ENCODE measurements at places on chromosomes 12 and 14.
A peak's percentile ranks its signal among the peaks of the same experiment; 100 is the strongest.

DNA sequence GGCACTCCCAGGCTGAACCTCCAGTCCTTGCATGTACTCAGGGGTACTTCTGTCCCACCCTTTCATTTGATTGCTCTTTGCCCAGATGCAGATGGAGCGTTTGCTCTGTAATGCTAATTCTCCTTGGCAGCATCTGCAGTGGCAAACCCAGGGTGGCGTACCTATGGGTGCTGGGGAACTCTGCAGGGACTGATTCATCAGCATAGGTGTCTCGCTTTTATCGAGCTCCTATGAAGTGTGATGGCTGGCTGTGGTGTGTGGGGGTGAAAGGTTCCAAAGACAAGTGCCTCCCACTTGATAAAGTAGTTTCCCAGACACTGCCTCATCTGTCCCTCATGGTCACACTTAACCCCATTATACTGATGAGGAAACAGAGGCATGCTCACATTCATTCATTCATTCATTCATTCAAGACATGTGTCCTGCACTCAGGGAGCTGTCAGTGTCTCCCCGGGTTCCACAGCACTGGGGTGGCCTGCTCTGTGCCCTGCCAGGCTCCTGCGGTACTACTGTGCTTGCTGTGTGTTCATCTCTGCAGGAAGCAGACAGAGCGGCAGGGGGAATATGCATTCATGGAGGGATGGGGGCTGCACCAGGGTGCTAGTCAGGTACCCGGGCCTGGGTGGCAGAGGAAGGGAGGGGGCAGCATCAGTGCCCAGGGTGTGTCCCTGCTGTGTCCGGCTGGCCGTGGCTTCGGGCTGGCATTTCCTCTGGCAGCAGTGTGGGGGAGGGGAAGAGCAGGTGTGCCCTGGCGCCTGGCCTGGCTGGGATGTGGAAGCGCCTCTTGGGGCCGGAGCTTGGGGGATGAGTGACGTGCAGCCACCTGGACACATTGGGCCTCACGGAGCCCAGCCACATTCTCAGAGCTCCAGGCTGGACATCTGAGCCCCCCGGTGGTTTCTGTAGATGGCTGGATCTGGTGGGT lies 110.9 kb downstream of the TSPAN9 start:
- DNase-seq, result no peak

DNA sequence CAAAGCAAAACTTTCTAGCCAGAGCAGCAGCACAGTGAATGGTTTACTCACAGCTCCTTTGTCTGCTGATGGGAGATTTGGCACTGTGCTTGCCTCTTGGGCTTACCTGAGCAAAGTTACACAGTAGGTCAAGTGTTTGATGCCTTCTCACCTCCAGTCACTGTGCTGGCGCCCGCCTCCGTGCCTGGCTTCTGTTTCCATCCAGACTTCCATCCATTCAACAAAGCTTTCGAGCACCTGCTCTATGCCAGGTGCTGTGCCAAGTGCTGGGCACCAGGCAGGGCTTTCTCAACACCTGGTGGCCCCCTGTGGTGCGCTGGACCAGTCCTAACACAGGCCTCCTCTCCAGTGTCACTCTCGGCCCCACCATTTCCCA lies 199.2 kb upstream of the EEA1 start:
- no peak for DNase-seq

- DNase-seq, result peak; percentile 37
These were observed 61.7 kb upstream of the DLK1 start for GRCh38 chr14:100664841-100665510.

- DNase-seq, result peak; percentile 47
These were observed 45.4 kb downstream of the ATG14 start for GRCh38 chr14:55366271-55366670.

DNA sequence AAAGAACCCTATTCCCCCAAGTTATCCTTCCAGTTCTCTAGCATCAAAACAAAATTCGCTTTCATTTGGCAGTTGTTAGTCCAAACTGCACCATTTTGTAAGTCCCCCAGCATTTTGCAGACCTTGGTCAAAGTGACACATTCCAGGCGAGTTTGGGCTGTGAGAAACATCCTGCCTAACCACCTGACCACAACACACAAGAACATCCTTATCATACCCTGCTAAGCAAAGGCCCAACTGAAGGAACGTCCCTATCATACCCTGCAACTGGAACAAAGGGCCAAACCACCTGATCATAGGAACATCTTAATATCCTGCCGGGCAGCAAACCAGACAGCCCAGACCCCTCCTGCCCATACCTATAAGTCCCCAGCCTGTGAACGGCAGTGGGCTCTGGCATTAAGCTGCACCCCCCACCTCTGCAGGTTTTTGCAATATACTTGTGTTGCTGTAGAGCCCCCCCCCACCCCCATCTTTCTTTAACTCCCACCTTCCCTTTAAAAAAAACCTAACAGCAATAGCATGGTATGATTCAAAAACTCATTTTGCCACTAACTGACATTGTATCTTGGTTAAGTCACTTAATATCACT lies 2.7 kb downstream of the PCNX4 start:
- no peak for DNase-seq

DNA sequence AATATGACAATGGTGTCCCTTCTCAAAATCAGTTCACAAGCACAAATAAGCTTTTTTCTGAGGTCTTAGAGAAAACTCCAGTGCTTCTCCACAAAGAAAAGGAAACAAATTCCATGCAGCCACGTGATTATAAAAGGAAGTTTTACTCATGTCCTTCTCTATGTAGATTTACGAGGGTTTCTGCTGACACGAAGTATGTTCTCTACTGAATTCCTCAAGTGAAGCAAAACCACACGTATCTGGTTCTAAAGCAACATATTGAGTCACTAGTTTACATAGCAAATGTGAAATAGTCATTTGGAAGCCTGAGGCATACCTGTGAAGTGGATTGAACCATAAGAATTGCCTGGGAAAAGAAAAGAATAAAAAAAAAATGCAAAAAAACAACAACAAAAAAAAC lies 31.9 kb downstream of the BMP4 start:
- peak; percentile 88 for DNase-seq

- no peak for DNase-seq
These were observed 2.5 kb downstream of the HNF1A start for GRCh38 chr12:120980800-120981368.

DNA sequence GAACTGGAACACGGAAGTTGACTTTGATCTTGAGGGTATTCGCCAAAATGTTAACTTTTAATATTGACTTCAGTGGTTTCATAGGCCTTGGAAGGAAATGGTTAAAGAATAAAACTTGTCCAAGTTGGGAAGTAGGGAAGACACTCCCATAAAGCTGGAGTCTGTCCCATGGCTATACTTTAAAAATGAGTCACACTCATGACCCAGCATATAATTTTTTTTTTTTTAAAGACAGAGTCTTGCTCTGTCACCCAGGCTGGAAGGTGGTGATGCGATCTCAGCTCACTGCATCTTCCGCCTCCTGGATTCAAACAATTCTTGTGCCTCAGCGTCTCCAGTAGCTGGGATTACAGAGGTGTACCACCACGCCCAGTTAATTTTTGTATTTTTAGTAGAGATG lies 19.6 kb downstream of the TMPRSS12 start:
- peak; percentile 28 for DNase-seq

DNA sequence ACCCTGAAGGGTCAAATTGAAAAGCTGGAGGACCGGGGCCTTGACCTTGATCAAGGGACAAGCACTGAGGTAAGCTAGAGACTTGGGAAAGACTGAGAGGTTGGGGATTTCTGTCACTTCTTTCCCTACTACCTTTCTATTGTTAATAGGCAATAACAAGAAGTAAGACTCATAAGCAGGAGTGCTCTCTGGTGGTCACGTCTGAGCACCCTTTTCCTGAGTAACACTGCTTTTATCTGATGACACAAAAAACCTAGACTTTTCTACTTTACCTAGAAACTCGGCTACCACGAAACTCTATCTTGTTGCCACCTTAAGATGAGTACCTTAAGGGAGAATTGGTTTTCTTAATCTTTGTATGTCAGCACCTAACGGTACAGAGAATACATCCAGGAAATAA lies 35.5 kb upstream of the PPFIBP1 start:
- DNase-seq, result no peak

DNA sequence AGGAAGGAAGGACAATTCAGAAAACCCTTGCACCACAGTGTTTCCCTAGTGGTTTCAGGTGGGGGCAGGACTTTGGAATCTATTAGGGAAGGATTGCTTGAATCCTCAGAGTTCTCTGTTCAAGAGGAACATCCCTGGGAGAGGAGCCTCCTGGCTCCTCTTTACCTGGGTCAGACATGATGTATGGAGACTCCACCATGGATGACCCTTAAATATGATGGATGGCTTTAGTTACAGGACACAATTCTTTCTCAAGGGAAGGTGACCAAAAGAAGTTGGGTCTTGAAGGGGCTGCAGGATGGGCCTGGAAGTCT lies 396.6 kb downstream of the NRXN3 start:
- DNase-seq, result no peak

GRCh38 chr14:89391123-89391522 lies 25.9 kb downstream of the FOXN3 start:
- DNase-seq, result no peak

DNA sequence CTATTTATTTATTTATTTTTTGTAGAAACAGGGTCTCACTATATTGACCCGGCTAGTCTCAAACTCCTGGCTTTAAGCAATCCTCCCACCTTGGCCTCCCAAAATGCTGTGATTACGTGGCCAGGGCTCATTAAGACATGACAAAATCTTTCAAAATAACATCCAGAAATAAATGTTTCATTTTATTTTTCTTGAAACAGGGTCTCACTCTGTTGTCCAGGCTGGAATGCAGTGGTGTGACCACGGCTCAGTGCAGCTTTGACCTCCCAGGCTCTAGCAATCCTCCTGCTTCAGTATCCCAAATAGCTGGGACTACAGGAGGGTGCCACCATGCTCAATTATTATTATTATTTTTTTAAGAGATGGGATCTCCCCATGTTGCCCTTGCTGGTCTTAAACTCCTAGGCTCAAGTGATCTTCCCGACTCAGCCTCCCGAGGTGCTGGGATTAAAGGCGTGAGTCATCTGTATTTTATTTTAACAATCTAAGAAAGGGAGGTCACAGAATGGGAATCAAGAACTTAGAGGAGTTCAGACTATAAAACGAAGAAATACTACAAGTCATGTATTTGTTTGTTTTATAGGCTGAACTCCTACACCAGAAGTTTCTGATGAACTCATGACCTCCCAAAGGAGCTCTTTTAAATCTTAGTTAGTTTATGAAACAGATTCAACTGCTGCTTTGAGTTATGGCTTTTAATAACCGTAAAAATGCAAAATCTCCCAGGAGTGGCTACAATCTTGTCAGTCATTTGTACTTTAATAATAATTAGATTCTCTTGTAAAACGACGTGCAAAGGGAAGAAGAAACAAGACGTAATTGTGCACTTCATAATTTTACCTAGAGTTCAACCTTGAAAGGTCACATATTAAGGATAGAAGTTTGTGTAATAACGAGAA lies 2.1 kb upstream of the TMEM263 start:
- no peak for DNase-seq
